Mesothelial cell of epicardium (in vitro differentiated cells): ENCODE measurements at places on chromosomes 3 and 15. TPM values are rescaled to one million over a fixed set of nuclear protein-coding genes. Genes with fewer than 3 reads are reported as not detected.

The ZNF662 gene
- total RNA-seq = 0.18 to 0.63 TPM (median 0.45 TPM) in 3 replicates

The ADAMTS7 gene
- total RNA-seq = 98.7 to 101 TPM (median 99.2 TPM) in 3 replicates

The ARL8B gene
- total RNA-seq = 33.5 to 36.9 TPM (median 35.2 TPM) in 3 replicates

The PARP9 gene
- total RNA-seq = 27.3 to 32.5 TPM (median 30.0 TPM) in 3 replicates

The C3orf85 gene
- not detected in 3 replicates for total RNA-seq

The TLR9 gene
- total RNA-seq = 0.16 to 0.23 TPM in 2 of 3 replicates, not detected in the other

The AMOTL2 gene
- 281 to 297 TPM (median 296 TPM) in 3 replicates for total RNA-seq

The TRPM1 gene
- total RNA-seq = not detected in 3 replicates

The NPAP1 gene
- 0.47 to 0.60 TPM (median 0.51 TPM) in 3 replicates for total RNA-seq

- H3K27ac ChIP-seq = no peak overlapping the region
- H3K4me1 ChIP-seq = no peaks in the 10 kb centered on the region
- no peak for DNase-seq
- H3K27me3 ChIP-seq = peaks cover 6% of the 10 kb centered on the region
- no peaks in the 10 kb centered on the region for H3K36me3 ChIP-seq
These were observed 353.4 kb downstream of the RORA start for GRCh38 chr15:60875681-60876080.

GRCh38 chr3:98982351-98982750 is 80.9 kb upstream of the DCBLD2 start:
- no peak overlapping the region for H3K27ac ChIP-seq
- peaks cover 20% of the 10 kb centered on the region for H3K4me1 ChIP-seq
- H3K4me3 ChIP-seq = no peak overlapping the region
- no peaks in the 10 kb centered on the region for H3K36me3 ChIP-seq

DNA sequence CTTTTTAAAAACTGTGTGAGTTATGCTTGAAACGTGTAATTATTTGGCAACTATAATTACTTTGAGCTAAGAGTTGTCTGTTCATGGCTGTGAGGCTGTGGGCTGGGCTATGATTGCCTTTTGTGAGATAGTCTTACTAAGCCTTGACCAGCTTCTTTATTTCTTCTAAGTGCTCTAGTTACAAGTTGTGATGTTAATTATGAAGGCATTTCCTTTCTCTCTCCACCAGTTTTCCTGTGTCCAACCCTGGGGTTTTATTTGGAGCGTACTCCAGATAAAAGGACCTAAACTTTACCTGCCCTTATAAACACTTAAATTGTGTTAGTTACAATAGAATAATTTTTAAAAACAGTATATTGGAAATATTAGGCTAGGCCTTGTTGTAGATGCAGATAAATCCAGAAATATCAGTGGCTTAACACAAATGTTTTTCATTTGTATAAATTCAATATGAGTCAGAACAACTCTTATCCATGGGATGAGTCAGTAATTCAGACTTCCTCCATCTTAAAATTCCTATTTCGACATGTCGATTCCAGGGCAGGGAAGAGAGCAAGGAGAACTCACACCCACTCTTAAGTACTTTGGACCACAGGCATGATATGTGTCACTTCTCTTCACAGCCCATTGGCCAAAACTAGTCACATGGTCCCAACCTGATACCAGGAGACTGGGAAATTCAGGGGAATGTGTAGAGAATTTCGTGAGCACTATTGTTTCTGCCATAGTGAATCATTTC is 17.0 kb downstream of the TMEM62 start:
- no peak for DNase-seq
- H3K27ac ChIP-seq = no peak overlapping the region
- H3K4me1 ChIP-seq = no peaks in the 10 kb centered on the region
- H3K27me3 ChIP-seq = no peaks in the 10 kb centered on the region
- peaks cover 18% of the 10 kb centered on the region for H3K36me3 ChIP-seq
- no peak overlapping the region for H3K4me3 ChIP-seq

- peak overlapping the region; percentile 66 for H3K27ac ChIP-seq
- no peaks in the 10 kb centered on the region for H3K27me3 ChIP-seq
These were observed 1.7 kb upstream of the POC1A start for GRCh38 chr3:52155912-52156311.

DNA sequence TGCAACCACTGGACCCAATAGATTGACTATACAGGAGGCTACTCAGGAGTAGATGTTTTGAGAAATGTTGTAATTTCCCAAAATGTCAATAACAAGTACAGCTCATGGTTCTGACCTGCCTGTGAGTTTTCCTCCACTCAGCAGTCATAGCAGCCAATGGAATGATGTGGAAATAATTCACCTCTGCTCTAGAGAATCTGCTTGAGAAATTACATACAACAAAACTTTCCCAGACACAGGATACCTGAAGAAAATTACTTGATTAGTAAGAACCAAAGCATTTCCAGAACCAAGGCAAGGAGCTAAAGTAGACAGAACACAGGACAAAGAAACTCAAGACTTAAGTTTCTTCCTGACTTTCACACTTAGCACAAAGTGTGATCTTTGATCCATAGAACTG is 218.9 kb upstream of the SETMAR start:
- no peaks in the 10 kb centered on the region for H3K36me3 ChIP-seq
- H3K4me3 ChIP-seq = no peak overlapping the region
- H3K4me1 ChIP-seq = peaks cover 9% of the 10 kb centered on the region
- DNase-seq = no peak

- H3K36me3 ChIP-seq = peaks cover 5% of the 10 kb centered on the region
- peaks cover 17% of the 10 kb centered on the region for H3K4me1 ChIP-seq
- no peak overlapping the region for H3K27ac ChIP-seq
- no peak for DNase-seq
- no peak overlapping the region for H3K4me3 ChIP-seq
These were observed 120.1 kb upstream of the UBE2E1 start for GRCh38 chr3:23685541-23686258.

DNA sequence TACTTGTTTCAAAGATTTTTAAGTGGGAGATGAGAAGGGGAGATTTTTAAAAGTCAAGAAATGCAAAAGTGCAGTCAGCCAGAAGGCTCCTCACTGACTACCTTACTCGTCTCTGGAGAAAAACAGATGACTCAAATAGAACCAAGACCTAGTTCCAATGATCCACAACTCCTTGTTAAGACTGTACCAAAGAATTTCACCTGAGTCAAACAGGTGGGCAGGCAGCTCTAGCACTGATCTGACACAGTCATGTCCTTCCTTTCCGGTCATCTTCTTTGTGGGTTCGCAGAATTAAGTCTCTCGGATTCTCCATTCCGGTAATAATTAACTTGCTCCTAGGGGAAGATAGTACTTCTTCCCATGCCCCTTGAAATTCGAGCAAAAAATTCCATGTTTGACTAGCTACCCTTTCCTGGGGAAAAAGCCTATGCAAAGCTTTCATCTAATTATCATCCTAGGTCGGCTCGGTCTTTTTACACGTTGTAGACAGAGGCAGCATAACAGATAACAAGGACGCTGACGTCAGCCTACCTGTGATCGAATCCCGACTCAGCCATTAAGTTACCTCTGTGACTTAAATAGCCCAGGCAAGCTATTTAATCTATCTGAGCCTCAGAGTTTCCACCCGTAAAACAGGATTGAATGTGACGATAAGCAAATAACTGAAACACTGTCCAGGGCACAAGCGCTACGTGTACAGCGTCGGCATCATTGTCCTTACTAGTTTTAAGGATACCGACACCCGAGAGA is 758 bp downstream of the SELENOK start:
- H3K4me1 ChIP-seq = peaks cover 30% of the 10 kb centered on the region
- H3K27ac ChIP-seq = peak overlapping the region; percentile 100
- DNase-seq = no peak
- H3K36me3 ChIP-seq = peaks cover 6% of the 10 kb centered on the region
- peaks cover 24% of the 10 kb centered on the region for H3K27me3 ChIP-seq

DNA sequence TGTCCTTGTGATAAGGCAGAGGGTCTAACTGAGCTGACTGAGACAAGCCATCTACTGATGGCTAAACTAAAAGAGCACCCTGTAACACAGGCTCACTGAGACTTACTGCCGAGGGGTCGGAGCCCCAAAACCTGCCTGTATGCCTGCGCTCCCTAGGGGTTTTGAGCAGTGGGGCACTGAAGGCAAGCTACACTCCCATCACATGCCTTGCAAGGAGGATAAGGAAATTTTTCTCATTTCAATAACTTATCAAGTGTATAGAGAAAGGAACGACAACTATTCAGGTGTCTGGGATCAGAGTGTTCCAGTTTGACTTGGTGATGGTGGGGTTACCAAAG is 292.2 kb downstream of the EPHA6 start:
- no peaks in the 10 kb centered on the region for H3K27me3 ChIP-seq
- peaks cover 26% of the 10 kb centered on the region for H3K36me3 ChIP-seq
- no peak overlapping the region for H3K27ac ChIP-seq
- no peak for DNase-seq
- peaks cover 36% of the 10 kb centered on the region for H3K4me1 ChIP-seq

GRCh38 chr3:151037746-151038477 is 47.6 kb upstream of the MED12L start:
- DNase-seq = no peak
- no peaks in the 10 kb centered on the region for H3K27me3 ChIP-seq
- H3K4me3 ChIP-seq = no peak overlapping the region
- peak overlapping the region; percentile 58 for H3K27ac ChIP-seq

DNA sequence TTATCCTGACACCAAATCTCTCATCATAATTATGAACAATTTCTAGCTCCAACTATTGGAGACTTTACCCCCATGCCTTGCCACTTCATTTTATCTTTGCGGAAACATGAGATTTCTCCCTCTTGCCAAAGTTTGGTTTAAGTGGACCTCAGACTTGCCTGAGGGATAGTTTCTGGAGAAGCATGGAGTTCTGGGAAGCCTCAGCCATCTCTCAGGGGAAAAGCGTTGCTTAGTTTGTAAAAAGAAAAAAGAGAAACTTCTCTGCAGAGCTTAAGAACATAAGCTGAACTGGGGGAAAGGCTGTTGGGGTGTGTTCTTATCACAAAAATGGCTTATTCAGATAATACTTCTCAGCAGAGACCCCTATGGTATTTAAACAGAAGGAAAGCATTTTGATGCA is 347.4 kb upstream of the ADAMTS9 start:
- no peak for DNase-seq
- H3K27ac ChIP-seq = peak overlapping the region; percentile 60
- H3K4me1 ChIP-seq = peaks cover 32% of the 10 kb centered on the region
- H3K27me3 ChIP-seq = no peaks in the 10 kb centered on the region
- no peaks in the 10 kb centered on the region for H3K36me3 ChIP-seq

- H3K4me3 ChIP-seq = no peak overlapping the region
- H3K27me3 ChIP-seq = no peaks in the 10 kb centered on the region
- no peaks in the 10 kb centered on the region for H3K36me3 ChIP-seq
- H3K27ac ChIP-seq = no peak overlapping the region
- no peak for DNase-seq
- H3K4me1 ChIP-seq = no peaks in the 10 kb centered on the region
These were observed 618.7 kb downstream of the SI start for GRCh38 chr3:164459521-164460151.

GRCh38 chr3:108598375-108598774 is 8.9 kb downstream of the DZIP3 start:
- H3K36me3 ChIP-seq = peaks cover 9% of the 10 kb centered on the region
- no peaks in the 10 kb centered on the region for H3K27me3 ChIP-seq
- no peak overlapping the region for H3K4me3 ChIP-seq
- no peak overlapping the region for H3K27ac ChIP-seq
- no peak for DNase-seq
- peaks cover 16% of the 10 kb centered on the region for H3K4me1 ChIP-seq

DNA sequence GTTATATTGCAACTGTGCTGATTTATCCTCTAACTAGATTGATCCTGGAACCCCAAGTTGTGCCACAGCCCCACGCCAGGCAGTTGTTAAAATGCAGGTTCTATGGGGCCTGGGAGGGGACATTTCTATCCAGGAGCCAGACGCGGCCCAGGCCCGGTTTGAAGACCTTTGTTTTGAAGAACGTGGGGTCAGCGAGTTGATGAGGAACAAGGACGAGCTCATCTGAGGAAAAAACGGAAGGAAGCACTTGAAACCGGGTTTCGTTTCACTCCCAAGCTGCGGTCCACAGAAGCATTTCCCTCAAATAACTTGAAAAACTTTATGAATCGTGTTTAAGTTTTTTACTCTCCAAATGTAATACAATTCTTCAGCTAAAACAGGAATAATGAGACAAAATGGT is 76.4 kb downstream of the CHSY1 start:
- H3K4me3 ChIP-seq = no peak overlapping the region
- H3K27ac ChIP-seq = no peak overlapping the region
- no peaks in the 10 kb centered on the region for H3K27me3 ChIP-seq
- H3K36me3 ChIP-seq = peaks cover 39% of the 10 kb centered on the region
- DNase-seq = no peak

GRCh38 chr3:16311960-16312451 is 47.0 kb downstream of the OXNAD1 start:
- peaks cover 12% of the 10 kb centered on the region for H3K36me3 ChIP-seq
- no peak for DNase-seq
- H3K27me3 ChIP-seq = no peaks in the 10 kb centered on the region
- no peak overlapping the region for H3K4me3 ChIP-seq
- peaks cover 9% of the 10 kb centered on the region for H3K4me1 ChIP-seq

DNA sequence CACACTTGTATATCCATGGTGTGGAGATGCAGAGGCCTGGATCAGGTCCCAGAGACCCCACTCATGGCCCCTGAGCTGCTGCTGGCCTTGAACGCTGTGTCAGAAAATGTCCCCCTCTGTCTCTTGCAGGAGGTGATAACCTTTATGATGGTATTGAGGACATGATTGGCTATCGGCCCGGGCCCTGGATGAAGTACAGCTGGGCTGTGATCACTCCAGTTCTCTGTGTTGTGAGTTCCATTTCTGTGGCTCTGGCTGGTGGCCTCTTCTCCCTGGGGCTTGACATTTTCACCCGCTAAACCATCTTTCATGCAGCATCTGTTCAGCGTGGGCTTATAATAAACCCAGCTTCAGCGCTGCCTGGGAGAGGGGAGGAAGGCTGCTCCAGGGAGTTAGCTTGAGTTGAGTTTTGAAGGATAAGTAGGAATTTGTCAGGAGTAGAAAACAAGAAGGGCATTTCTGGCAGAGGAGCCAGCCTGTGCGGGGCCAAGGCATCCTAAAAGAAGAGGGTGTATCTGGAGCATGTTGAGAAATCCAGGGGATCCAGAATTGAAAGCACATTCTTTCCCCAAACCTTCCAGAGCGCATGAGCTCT is 61.1 kb downstream of the GRIP2 start:
- H3K36me3 ChIP-seq = peaks cover 29% of the 10 kb centered on the region
- no peak for DNase-seq
- H3K27ac ChIP-seq = no peak overlapping the region
- H3K4me1 ChIP-seq = no peaks in the 10 kb centered on the region
- H3K27me3 ChIP-seq = no peaks in the 10 kb centered on the region

DNA sequence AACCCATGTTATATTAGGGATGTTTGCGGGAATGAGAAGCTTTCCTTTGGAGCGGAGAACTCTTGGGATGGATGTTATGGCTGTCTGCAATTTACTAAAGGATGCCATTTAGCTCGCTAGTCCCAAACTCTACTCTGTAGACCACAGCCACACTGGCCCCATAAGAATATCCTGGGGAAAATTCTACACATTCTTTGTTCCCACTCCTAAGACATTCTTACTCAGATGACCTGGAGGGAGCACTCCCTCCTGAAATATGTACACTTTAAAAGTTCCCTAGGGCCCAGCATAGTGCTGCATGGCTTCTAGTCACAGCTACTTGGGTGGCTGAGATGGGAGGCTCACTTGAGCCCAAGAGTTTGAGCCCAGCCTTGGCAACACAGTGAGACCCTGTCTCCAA is 288.7 kb upstream of the RORA start:
- no peaks in the 10 kb centered on the region for H3K36me3 ChIP-seq
- no peaks in the 10 kb centered on the region for H3K4me1 ChIP-seq
- H3K27ac ChIP-seq = no peak overlapping the region
- no peak for DNase-seq
- no peaks in the 10 kb centered on the region for H3K27me3 ChIP-seq
- H3K4me3 ChIP-seq = no peak overlapping the region

GRCh38 chr15:80732818-80733217 is 37.7 kb downstream of the ABHD17C start:
- DNase-seq = no peak
- no peaks in the 10 kb centered on the region for H3K36me3 ChIP-seq
- no peak overlapping the region for H3K4me3 ChIP-seq
- peak overlapping the region; percentile 28 for H3K27ac ChIP-seq
